Stimulated activated CD4-positive, alpha-beta T cell treated with anti-CD3 and anti-CD28 coated beads, Interleukin-1b, Interleukin-23, amount 100 ng/mL, for 24 hours (primary cell): ENCODE measurements at places on chromosomes 11 and 22.
A peak's percentile ranks its signal among the peaks of the same experiment; 100 is the strongest.

GRCh38 chr22:44586999-44587736 is 89.1 kb upstream of the RTL6 start:
- DNase-seq: no peak

DNA sequence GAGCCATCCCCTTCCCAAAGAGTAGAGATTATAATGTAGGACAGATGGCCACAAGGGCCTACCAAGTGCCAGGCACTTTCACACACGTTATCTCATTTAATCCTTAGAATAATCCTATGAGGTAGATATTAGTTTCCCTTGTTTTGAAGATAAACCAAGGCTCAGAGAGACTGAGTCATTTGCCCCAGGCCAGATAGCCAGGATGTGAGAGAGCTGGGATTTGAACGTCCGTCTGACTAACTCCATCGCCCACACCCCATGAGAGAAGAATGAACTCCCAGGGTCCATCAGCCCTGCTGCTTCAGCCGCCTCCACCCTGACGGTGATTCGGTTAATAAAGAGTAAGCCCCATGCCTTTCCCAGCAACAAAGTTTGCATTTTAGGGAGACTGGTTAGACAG is 10.7 kb downstream of the PRG3 start:
- DNase-seq: no peak

GRCh38 chr11:12134236-12134585 is 23.8 kb downstream of the MICAL2 start:
- no peak for DNase-seq

DNA sequence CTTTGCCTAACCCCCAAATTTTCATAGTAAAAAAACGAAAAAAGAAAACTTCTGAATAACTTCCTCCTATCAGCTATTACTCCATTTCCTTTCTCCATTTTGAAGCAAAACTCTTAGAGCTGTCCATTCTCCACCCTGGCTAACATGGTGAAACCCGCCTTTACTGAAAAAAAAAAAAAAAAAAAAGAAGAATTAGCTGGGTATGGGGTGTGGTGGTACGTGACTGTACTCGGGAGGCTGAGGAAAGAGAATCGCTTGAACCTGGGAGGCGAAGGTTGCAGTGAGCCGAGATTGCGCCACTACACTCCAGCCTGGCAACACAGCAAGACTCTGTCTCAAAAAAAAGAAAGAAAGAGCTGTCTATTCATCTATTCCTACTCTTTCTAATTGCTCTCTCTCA is 11.3 kb upstream of the NXF1 start:
- DNase-seq: no peak

GRCh38 chr22:46000081-46001027 is 23.4 kb upstream of the WNT7B start:
- DNase-seq: no peak

GRCh38 chr11:72573855-72574445 is 100.3 kb downstream of the PDE2A start:
- DNase-seq: no peak

DNA sequence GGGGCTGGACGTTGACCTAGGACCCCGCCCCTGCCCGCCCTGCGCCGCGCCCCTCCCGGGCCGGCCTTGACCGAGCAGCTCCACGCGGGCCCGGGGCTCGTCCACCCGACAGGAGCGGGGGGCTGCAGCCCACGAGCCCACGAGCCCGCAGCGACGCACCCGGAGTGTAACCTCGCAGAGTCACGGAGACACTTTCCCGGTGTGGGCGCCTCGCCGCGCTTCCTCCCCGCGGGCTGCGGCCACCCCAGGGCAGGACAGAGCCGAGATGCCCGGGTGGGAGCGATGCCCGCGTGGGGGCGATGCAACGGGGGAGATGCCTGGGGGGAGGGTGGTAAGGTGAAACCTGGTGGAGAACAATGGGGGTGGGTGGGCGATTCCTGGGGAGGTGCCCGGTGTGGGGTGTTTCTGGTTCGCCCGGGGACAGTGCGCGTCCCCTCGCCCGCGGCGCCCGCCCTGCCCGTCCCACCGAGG is 4.9 kb upstream of the ZBED4 start:
- no peak for DNase-seq

- no peak for DNase-seq
Measured at GRCh38 chr11:66987924-66988637, 13.0 kb downstream of the C11orf86 start.

DNA sequence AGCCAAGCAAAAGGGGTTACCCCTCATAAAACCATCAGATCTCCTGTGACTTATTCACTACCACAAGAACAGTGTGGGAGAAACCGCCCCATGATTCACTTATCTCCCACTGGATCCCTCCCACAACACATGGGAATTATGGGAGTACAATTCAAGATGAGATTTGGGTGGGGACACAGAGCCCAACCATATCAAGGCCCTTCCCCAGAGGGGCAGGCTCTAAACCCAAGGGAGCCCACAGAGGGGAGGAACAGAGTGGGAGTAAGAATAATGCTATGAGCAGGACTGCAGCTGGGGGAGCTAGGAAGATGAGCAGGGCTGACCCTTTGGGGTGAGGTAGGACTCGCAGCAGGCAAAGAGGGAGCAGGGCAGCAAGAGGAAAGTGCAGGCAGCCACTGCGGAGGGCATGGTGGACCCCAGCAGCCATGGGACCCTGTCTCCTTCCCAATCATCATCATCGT is 59.3 kb downstream of the CD82 start:
- no peak for DNase-seq

DNA sequence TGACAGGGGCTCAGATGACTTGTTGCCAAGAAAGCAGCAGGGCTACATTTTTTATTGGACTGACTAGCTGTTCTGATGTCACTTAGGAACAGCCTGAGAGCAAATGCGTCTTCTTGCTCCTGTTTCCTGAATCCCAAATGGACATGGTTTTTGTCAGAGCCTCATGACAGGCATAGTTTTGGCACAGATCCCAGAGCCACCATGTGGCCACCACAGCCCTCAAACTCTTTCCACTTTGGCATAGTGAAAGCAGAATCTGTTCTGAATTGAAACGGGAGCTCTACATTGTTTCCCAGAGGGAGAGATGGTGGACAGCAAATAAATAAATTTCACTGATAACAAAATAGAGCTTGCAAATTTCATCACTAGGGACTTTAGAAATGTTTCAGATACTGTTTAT is 222.2 kb downstream of the C11orf87 start:
- DNase-seq: no peak

- DNase-seq: no peak
Measured at GRCh38 chr11:71498091-71498490, 29.0 kb upstream of the KRTAP5-7 start.

GRCh38 chr11:114447892-114448291 is 8.6 kb downstream of the REXO2 start:
- DNase-seq: no peak

GRCh38 chr22:27801616-27802345 is at the start of gene MN1:
TSS of gene MN1 (minus strand) at chr22:27801756. CDS start at chr22:27800543, 1,213 bp downstream.
- DNase-seq: peak; percentile 18

DNA sequence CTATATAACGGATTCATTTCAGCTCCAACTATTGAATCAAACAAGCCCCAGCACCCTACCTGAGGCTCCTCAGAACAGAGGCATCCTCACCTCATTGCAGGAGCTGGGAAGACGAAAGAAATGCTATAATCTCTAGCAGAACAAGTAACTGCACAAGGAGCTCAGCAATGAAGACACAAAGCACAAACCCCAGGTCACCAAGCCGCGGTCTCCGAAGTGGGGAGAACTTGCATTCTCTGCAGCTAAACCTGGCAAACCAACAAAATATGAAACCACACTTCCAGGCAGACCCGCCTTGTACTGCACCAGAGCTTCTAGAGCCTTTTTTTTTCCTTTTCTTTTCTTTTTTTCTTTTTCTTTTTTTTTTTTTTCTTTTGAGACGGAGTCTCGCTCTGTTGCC is 21.8 kb upstream of the CD5 start:
- DNase-seq: no peak

DNA sequence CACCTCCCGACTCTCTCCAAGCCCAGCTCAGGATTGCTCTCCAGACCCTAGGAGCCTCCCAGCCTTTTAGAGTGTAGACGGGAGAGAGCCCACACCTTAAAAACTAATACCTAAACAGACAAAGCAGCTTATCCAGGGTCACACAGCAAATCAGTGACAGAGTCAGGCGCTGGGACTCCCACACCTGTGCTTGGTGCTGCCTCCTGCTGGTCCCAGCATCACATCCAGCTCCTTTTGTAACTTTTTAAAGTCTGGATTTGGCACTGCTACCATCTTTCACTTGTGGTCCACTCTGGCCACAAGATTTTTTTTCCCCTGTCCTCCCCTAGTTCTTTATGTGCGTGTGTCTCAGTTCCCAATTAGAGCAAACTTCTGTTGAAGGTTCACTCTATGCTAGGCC is 4.7 kb downstream of the ANO1 start:
- DNase-seq: no peak

DNA sequence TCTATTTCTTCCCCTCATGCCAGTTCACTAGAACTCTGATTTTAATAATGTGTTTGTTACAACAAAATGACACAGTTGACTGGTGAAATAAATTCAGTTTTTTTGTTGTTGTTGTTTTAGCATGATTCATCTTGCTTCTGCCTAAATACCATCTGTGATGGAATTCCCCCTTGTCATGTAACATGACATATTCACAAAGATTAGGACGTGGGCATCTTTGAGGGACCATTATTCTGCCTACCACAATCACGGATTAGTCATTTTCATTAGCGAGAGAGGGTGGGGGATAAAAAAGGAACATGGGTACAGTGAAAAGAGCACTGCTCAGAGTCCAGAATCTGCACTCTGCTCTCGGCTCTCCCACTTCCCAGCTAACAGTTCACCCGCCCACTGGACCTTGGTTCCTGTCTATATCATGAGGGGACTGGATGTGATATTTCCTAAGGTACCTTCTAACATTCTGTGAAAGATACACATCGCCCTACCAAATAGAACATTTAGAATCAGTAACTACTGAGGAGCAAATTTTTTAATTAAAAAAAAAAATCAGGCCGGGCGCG is 11.3 kb downstream of the HTATIP2 start:
- no peak for DNase-seq

- DNase-seq: no peak
Measured at GRCh38 chr11:88231894-88232482, 56.7 kb upstream of the RAB38 start.

DNA sequence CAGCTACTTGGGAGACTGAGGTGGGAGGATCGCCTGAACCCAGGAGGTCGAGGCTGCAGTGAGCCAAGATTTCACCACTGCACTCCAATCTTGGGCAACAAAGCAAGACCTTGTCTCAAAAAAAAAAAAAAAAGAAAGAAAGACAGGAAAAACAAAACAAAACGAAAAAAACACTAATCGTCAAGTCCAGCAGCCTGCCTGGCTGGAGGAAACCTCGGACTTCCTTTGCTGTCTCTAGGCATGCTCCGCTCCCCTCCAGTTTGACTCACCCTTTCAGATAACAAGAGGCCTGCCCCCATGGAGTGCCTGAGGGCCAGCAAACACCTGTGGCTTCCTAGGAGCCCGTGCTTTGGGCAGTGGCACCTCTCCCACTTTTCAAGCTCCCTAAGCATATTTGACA is 28.8 kb upstream of the CHKA start:
- DNase-seq: no peak

DNA sequence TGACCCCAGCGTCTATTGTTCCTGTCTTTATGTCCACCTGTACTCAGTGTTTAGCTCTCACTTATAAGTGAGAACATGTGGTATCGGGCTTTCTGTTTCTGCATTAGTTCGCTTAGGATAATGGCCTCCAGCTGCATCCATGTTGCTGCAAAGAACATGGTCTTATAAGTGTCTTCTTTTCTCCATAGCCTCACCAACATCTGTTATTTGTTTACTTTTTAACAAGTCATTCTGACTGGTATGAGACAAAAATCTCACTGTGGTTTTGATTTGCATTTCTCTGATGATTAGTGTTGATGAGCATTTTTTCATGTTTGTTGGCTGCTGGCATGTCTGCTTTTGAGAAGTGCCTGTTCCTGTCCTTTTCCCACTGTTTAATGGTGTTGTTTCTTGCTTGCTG is 21.7 kb upstream of the SLN start:
- DNase-seq: no peak

DNA sequence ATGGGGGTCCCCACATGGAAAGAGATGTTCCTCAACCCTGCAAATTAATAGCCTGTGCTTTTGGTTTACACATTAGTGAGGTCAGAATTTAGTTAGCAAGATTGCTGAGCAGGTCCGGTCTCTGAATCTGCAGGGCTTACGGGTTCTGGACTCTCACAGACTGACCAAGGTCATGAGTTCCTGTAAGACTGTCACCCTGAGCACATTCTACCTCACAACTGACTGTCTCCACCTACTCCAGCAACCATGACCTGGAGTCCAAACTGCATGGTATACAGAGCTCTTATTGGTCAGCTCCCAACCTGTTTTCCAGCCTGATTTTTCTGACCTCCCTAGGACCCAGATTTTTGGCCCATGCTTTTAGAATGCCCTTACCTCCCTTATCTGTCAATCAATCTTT is 28.2 kb downstream of the DKK3 start:
- DNase-seq: no peak

GRCh38 chr11:30411383-30411782 is 88.5 kb downstream of the ARL14EP start:
- no peak for DNase-seq

DNA sequence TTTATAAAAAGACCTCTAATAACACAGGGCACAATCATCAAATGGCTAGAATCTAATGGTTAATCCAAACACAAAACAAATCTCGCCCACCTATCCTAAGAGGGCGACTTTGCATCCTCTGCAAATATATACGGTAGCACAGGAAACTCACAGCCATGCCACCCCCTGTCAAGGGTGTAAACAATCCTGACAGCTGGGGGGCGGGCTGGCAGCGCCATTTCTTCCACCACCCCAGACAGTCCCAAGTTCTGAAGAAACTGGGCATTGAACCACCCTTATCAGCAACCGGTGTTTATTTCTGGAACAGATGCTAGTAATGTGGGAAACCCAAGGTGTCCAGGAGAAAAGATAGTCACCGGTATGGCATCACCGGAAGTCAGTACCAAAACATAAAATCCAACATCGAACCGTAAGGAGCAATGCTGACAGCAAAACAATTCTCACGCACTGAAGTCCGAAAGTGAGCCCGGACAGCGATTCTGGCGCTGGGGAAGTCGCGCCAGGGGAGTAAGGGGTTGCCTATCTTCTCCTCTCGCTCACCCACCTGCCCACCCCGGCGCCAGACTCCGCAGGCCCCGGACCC is 825 bp downstream of the FBXO3 start:
- DNase-seq: no peak

- DNase-seq: no peak
Measured at GRCh38 chr22:42162728-42163489, 32.3 kb upstream of the CYP2D6 start.

- no peak for DNase-seq
Measured at GRCh38 chr11:104876324-104876723, 21.9 kb downstream of the CASP12 start.

DNA sequence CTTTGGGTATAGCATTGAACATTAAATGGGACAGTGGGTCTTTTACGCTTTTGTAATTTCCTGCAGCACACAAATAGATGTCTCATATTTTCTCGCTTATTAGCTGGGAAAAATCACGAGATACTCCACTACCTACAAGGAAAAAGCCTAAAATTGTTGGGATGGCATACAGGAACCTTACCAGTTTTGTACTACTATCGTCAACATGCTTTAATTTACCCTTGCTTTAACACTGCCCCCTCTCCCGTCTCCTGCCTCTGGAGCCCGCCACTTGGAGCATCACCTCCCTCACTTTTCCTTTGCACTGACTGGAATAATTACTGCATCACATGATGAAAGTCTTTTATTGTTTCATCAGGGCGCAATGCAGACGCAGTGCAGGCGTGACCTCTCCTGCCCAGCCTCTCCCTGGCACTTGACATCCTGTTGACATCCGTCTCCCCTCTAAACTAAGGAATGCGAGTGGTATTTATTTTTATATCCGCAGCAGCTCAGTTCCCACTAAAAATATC is 1.0 kb upstream of the FNBP4 start:
- no peak for DNase-seq
